ENCODE measurements at places on chromosomes 12 and 14. TPM values are rescaled to one million over a fixed set of nuclear protein-coding genes. Genes with fewer than 3 reads are reported as not detected.

The CABP1 gene
- 0.13 TPM for total RNA-seq

The RPGRIP1 gene
- 0.54 TPM for total RNA-seq

The PRB2 gene
- total RNA-seq = 1.3 TPM

The KRT78 gene
- 1.5 TPM for total RNA-seq

The ESRRB gene
- 1.9 TPM for total RNA-seq

The GNB3 gene
- 4.6 TPM for total RNA-seq

The MAP3K9 gene
- total RNA-seq = 10.8 TPM

The FBRSL1 gene
- total RNA-seq = 31.6 TPM

The PAPOLA gene
- total RNA-seq = 205 TPM

The PAH gene
- total RNA-seq = 0.50 TPM

The SLC6A15 gene
- total RNA-seq = 14.4 TPM

The CHFR gene
- total RNA-seq = 25.9 TPM

The MSI1 gene
- 26.5 TPM for total RNA-seq

The PLEKHD1 gene
- 1.1 TPM for total RNA-seq

The LRCOL1 gene
- total RNA-seq = not detected

The PTPRO gene
- total RNA-seq = 21.1 TPM

The PRKD1 gene
- not detected for total RNA-seq

The KMT2D gene
- 58.8 TPM for total RNA-seq

The PTPRB gene
- 1.0 TPM for total RNA-seq

The ATG101 gene
- total RNA-seq = 34.9 TPM

The TULP3 gene
- 25.1 TPM for total RNA-seq

The GXYLT1 gene
- total RNA-seq = 19.0 TPM

The PRH2 gene
- total RNA-seq = 3.0 TPM

The PLEKHA5 gene
- 40.0 TPM for total RNA-seq

The MGP gene
- total RNA-seq = 532 TPM

The GALNT8 gene
- total RNA-seq = 1.7 TPM

The KRT8 gene
- 1.1 TPM for total RNA-seq

The ESYT1 gene
- total RNA-seq = 13.4 TPM

The GALNT6 gene
- not detected for total RNA-seq

The OAS2 gene
- total RNA-seq = 1.1 TPM

The SLCO1A2 gene
- 1.7 TPM for total RNA-seq

The C12orf50 gene
- total RNA-seq = 0.20 TPM

The TMEM253 gene
- total RNA-seq = 0.44 TPM

The BTG1 gene
- 105 TPM for total RNA-seq

The CLMN gene
- total RNA-seq = 4.2 TPM

The RHEBL1 gene
- total RNA-seq = 2.2 TPM

The SLC5A8 gene
- not detected for total RNA-seq

The RTL1 gene
- total RNA-seq = 16.0 TPM

The OTUB2 gene
- 7.7 TPM for total RNA-seq

The IL22 gene
- total RNA-seq = not detected

The PRKAG1 gene
- total RNA-seq = 49.0 TPM

The IQSEC3 gene
- total RNA-seq = 1.3 TPM

The SPX gene
- total RNA-seq = 0.41 TPM

The BDKRB2 gene
- 1.9 TPM for total RNA-seq

The CD27 gene
- total RNA-seq = 2.0 TPM

The ASB2 gene
- 1.3 TPM for total RNA-seq

The MYF5 gene
- total RNA-seq = 0.11 TPM

The ANHX gene
- not detected for total RNA-seq

All from motor neuron (in vitro differentiated cells).